EL (cell line): ENCODE measurements at places on chromosomes 1 and 21.
A peak's percentile ranks its signal among the peaks of the same experiment; 100 is the strongest.

GRCh38 chr1:17713993-17714392, 41.1 kb upstream of the ACTL8 start:
- DNase-seq: no peak

- peak; percentile 45 for DNase-seq
Observed at GRCh38 chr1:21924503-21925005, 12.6 kb downstream of the HSPG2 start.

DNA sequence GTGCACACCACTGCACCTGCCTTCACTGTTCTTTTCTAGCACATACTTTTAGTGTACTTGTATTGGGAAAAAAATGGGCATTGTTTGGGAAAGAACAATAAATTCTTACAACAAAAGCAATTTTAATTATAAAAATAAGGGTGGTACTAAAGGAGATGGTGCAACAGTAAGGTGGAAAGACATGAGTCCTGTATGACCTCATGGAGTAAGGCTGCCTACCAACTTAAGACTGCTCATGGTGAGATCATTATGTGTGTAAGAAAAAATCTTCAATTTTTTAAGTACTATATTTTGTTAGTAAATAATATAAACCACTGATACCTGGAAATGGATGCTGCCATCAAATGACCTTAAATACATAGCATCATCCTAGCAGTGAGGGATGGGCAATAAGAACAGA, 29.6 kb upstream of the PHGDH start:
- DNase-seq: no peak

- no peak for DNase-seq
Observed at GRCh38 chr1:44292651-44293050, 62.4 kb downstream of the ERI3 start.

DNA sequence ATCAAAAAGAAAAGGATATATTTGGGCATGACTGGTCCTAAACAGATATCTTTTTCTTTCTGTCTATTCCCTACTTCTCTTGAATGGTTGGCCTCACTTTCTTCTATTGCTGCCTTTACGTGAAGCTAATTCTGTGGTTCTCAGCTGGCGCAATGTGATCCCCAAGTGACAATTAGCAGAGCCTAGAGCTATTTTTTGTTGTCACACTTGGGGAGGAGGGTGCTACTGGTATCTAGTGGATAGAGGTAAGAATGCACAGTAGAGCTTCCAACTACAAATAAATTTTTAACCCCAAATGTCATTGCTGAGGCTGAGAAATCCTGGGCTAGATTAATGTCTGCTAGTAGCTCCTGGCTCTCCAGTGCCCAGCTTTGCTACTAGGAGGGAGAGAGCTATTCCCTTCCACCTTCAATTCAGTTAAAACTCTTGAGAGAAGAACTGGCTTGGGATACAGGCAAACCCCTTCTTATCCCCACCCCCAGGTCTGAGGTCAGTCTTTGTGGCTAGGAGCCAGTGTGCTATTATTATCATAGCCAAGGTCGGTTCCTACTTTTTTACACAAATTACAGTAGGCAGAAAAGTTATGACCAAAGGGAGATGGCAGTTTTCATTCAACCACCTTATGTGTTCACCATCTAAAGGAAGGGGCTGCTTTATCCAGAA, 102.1 kb downstream of the SNX7 start:
- DNase-seq: no peak

DNA sequence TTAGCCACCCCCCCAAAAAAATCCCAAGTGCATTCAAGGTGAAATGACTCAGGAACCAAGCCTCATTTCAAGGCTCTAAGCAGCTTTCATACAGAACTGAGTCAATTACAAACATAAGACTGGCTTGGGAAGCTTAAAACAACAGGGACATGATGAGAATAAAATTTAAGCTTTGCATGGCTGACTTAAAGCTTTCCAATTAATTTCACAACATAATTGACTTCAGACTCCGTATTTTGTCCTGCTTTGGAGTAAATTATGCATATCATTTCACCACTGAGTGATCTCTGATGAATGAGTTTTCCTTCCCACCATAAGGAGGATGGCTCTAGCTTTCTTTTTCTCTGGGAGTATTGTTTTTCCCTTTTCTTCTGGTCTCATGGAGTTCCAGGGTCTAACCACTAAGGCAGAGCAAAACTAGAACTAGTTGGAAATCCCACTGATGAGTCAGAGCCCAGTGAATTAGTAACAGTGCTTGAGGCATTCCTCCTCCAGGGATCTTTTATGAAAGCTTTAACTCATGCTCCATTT, 72.8 kb downstream of the XCL2 start:
- DNase-seq: peak; percentile 94

GRCh38 chr1:43238085-43238484, 31.7 kb upstream of the TMEM125 start:
- DNase-seq: peak; percentile 64

DNA sequence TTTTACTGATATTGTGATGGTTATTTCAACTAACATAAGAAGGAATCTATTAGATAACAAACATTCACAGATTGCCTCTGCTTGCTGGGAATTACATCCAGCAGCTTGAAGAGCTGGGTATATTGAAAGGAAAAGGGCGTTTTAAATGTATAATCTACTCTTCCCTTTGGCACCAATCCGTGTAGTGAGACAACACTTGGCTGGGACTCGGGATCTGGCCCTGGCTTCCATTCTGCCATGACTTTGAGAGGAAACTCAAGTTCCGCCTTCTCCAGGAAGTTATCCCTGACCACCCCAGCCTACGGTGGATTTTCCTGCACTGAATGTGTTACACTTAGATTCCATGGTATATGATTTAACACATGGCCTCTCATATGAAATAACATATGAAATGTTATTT, 86.9 kb upstream of the UBE2U start:
- no peak for DNase-seq

- DNase-seq: no peak
Observed at GRCh38 chr1:41779360-41779759, 139.4 kb downstream of the HIVEP3 start.

- DNase-seq: no peak
Observed at GRCh38 chr1:205763980-205764379, 11.3 kb downstream of the RAB29 start.

DNA sequence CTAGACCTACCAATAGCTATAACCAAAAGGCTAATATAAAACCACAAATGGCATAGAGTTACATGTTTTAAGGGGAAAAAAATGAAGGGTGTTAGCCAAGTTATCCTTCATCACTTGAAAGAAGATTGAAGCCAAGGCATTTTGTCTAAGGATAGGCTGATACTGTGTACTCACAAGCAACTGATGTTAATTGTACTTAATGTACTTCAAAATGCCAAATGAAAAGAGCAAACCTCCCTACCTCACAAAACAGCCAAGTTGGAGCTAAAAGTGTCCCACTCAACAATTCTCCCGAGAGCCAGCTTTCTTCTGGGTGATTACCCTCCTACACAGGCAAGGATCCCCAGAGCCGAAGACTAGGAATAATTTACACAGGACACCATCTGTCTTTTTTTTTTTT, 4.4 kb upstream of the IGSF3 start:
- DNase-seq: no peak

DNA sequence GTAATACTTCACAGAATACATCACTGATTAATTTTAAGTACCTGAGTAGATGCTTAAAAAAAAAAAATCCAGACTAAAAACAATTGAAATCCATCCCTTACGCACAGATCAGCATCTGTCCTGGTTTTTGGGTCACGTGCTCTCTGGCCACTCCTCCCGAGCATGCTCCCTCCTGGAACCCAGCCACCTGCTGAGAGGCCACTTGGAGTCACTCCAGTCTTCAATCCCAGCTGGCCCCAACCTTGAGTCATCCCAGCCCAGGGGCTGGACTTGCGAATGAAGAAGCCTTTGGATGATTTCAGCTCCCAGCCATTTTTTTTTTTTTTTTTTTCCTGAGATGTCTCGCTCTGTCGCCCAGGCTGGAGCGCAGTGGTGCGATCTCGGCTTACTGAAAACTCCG, 8.9 kb downstream of the MAP1LC3C start:
- peak; percentile 98 for DNase-seq

GRCh38 chr1:10196976-10197375, 13.4 kb upstream of the KIF1B start:
- no peak for DNase-seq

DNA sequence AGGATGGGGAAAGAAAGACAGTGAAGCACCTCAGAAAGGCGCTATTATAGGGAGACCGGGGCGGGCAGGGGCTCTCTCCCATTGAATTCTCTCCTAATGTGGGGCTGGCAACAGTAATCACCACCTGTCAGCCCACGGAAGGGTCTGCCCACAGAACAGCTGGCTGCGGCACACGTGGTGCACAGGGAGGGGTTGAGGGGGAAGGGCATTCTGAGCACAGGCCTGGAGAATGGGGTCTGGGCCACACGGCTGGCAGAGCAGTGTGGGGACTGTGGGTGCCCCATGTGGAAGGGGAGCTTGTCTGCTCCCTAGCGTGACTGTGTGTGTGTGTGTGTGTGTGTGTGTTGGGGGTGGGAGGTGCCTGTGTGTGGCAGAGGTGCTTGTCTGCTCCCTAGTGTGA, 4.1 kb downstream of the OLFML3 start:
- no peak for DNase-seq

- DNase-seq: no peak
Observed at GRCh38 chr1:214085325-214085724, 97.6 kb downstream of the PROX1 start.

DNA sequence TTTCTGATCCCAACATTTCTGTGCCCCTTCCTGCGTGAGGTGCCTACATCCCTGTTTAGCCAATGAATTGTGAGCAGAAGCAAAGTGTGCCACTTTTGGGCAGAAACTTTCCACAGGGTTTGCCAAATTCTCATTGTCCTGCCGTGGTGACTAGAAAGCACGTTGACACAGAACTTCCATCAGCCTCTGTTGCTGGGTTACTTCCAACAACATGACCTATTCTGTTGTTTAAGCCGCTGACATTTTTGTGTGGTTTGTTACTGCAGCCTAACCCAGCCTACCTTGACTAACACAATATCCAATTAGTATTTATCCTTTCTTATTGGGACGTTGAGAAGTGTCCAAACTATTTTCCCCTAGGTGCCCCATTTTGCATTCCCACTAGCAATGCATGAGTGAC, 136.8 kb downstream of the URB2 start:
- DNase-seq: no peak

GRCh38 chr1:176837708-176838107, 326.8 kb downstream of the ASTN1 start:
- no peak for DNase-seq

DNA sequence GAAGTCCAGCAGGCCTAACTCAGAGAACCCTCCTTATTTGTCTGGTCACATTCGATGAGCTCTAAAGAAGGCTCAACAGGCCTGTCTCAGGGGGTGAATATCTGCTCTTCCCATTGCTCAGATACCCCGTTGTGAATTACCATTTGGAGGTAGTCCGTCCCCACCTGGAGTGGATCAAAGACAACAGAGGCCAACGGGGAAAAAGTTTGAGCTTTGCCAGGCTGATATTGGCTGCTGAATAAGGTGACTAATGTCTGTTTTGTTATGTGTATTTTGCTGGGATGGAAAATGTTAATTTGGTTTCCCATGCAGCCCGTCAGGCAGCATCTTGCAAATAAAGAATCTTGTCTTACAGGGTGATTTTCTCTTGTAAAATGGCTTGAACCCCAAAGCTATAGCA, 69.2 kb upstream of the EPS8L3 start:
- DNase-seq: no peak

DNA sequence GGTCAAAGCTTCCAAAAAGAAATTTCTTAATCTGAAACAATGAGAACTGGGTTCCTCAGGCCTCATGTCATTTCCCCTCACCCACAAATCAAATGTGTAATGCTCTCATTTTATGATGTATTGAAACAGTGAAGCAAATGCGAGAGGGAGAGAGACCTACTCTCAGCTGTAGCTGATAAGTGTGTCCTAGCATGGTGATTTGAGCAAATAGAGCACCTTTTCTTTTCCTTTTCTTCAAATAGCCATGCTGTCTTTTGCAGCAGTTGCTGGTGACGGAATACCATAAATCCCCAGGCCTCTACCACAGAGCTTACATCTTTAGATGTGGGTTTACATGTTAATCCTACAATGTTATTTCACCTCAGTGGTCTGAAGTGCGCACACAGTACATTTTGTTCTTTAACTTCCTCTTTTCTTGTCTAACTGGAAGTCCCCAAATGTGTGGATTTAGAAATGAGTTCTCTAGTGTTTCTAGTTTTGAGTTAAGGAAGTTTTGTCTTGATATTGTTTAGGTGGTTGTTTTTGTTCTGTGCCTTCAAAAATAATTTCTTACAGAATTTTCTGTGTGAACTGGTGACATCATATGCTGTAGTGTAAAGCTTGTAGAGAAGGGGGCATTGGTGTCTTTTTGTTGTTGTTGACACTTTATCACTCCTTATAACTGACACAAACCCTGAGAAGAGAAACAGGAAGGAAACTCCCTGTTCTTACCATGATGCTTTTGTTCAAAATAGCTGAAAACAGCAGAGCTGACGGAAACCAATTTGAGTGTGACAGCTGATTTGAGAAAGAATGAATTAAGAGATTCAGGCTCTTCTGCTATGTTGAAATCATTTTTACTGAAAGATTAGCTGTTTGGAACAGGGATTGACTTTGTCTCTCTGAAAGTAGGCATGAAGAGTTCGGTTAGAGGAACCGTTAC, 12.2 kb downstream of the SMAP2 start:
- no peak for DNase-seq

DNA sequence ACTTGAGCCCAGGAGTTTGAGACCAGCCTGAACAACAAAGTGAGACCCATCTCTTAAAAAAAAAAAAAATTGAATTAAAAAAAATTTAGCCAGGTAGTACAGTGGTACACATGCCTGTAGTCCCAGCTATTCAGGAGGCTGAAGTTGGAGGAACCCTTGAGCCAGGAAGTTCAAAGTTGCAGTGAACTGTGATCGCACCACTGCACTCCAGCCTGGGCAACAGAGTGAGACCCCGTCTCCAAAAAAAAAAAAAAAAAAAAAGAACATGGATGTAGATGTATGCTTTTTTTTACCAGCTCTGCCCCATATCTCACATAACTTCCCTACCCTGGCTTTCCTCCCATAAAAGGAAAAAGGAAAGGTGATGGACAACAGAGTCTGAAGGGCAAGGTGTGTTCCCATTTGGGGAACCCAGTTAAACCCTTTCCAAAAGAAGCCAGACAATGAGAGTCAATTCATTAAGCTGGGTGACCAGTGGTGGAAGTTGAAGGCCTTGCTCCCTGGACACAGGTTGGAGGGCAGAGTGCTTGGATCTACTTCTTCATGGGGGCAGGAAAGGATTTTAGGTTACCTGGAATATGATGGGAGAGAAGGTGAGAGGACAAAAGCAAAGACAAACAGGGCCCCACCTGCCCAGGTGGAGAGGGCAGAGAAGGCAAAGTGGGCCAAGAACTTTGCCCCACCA, 2.9 kb downstream of the KRTCAP2 start:
- no peak for DNase-seq

- no peak for DNase-seq
Observed at GRCh38 chr1:205434738-205435137, 12.9 kb upstream of the LEMD1 start.
